ENCODE measurements at places on chromosomes 5 and 9.

GRCh38 chr9:36987891-36988290, 46.2 kb downstream of the PAX5 start:
- DNase-seq, result no peak
- H3K4me1 ChIP-seq, result peaks cover 3% of the 10 kb centered on the region
- peaks cover 94% of the 10 kb centered on the region for H3K27me3 ChIP-seq

GRCh38 chr9:8329561-8330283, 530.1 kb upstream of the DMAC1 start:
- DNase-seq, result peak; percentile 24
- H3K4me3 ChIP-seq, result no peak overlapping the region
- H3K36me3 ChIP-seq, result no peaks in the 10 kb centered on the region
- H3K4me1 ChIP-seq, result no peaks in the 10 kb centered on the region
- no peaks in the 10 kb centered on the region for H3K27me3 ChIP-seq

DNA sequence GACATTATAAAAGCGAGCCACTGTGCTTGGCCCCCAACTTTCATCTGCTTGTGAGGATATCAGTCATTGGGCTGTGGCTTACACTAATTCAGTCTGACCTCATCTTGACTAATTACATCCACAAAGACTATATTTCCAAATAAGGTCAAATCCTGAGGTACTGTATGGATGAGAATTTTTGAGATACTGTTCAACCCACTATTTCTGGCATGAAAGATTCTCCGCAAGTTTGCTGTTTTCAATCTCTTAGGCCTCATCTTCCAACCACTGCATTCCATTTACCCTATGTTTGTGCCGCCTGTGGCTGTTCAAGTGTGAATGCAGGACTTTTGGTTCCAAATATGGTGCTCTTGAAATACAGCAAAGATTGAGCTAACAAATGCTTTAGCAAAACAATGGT, 400.9 kb upstream of the SGCD start:
- no peaks in the 10 kb centered on the region for H3K27me3 ChIP-seq
- DNase-seq, result no peak
- no peaks in the 10 kb centered on the region for H3K36me3 ChIP-seq
- H3K4me1 ChIP-seq, result no peaks in the 10 kb centered on the region

DNA sequence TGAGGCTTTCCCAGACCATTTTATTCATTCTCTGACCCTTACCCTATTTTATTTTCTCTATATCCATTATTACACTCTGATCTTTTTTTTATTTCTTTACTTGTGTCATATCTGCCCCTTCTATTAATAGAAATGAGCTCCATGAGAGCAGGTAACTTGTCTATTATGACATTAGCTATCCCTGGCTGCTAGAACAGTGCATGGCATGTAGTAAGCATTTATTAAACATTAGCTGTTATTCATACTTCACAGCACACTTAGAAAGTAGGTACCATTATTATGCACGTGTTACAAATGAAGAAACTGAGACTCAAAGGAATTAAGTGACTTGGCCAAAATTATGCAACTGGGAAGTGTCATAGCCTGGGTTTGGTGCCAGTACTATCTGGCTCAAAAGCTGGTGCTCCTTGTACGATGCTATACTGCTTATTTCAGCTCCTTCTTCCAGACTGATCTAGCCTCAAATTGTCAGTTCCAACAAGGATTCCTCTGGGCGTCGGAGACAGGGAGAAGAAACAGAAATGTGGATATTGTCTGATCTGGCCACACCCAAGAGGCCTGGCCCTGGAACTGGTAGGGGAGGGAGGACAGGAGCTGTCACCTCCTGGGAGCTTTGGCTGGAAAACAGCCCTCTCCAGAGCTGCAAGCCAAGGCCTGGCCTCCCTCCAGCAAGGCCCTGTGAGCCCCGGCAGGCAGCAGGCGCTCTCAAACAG, 10.8 kb upstream of the NIPAL4 start:
- H3K4me3 ChIP-seq, result no peak overlapping the region
- no peaks in the 10 kb centered on the region for H3K36me3 ChIP-seq
- no peak overlapping the region for H3K27ac ChIP-seq

- no peak overlapping the region for H3K4me3 ChIP-seq
- no peaks in the 10 kb centered on the region for H3K36me3 ChIP-seq
- DNase-seq, result no peak
- no peaks in the 10 kb centered on the region for H3K4me1 ChIP-seq
Observed at GRCh38 chr5:21058289-21058688, 1070.3 kb upstream of the CDH18 start.

- DNase-seq, result no peak
- no peak overlapping the region for H3K27ac ChIP-seq
- H3K4me1 ChIP-seq, result no peaks in the 10 kb centered on the region
- no peaks in the 10 kb centered on the region for H3K36me3 ChIP-seq
Observed at GRCh38 chr5:80591352-80591751, 21.3 kb upstream of the ANKRD34B start.

DNA sequence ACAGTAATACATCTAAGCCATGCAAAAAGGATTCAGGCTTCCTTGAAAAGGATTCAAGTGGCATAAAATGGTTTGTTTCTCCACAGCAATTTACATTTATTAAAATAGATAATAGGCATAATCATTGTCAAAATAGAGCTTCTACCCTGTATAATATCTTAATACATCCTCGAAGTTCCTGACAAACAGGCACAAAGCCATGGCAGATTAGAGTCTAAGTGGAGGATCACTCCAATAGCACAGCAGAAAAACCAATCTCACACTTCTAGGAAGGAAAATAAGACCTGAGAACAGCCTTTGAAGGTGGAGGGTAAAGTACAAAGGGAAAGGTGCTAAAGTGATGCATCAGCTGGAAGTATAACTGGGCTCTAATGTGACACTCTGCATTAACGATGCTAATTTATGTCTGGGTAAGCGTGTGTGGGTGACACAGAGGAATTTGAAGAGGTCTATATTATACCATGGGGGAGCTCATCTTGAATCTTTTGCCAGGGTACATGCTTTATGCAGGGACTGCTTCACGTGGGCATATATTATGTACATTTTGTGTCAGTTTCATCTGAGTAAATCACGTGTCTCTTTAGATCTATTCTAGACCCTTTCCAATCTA, 28.8 kb downstream of the PPP2R2B start:
- no peaks in the 10 kb centered on the region for H3K4me1 ChIP-seq
- no peak overlapping the region for H3K4me3 ChIP-seq
- no peaks in the 10 kb centered on the region for H3K27me3 ChIP-seq
- DNase-seq, result no peak

Measured in left lung (tissue), 14 donors.